ENCODE measurements at places on chromosomes 5 and 9.

GRCh38 chr5:173323106-173323798 is 5.0 kb downstream of the STC2 start:
- no peak for DNase-seq

- no peak for DNase-seq
These were observed 89.8 kb downstream of the PSAT1 start for GRCh38 chr9:78386773-78387172.

- DNase-seq: no peak
These were observed 566.2 kb downstream of the BNC2 start for GRCh38 chr9:16304301-16304700.

- no peak for DNase-seq
These were observed 597 bp upstream of the SLC34A3 start for GRCh38 chr9:137229903-137230704.

GRCh38 chr9:112546149-112547012 is 59.8 kb downstream of the KIAA1958 start:
- DNase-seq: no peak

- DNase-seq: no peak
These were observed 24.7 kb downstream of the LHX6 start for GRCh38 chr9:122204055-122204454.

GRCh38 chr5:43304525-43304924 is 8.7 kb downstream of the HMGCS1 start:
- DNase-seq: no peak

GRCh38 chr5:171857489-171857876 is 71.9 kb downstream of the SMIM23 start:
- no peak for DNase-seq

DNA sequence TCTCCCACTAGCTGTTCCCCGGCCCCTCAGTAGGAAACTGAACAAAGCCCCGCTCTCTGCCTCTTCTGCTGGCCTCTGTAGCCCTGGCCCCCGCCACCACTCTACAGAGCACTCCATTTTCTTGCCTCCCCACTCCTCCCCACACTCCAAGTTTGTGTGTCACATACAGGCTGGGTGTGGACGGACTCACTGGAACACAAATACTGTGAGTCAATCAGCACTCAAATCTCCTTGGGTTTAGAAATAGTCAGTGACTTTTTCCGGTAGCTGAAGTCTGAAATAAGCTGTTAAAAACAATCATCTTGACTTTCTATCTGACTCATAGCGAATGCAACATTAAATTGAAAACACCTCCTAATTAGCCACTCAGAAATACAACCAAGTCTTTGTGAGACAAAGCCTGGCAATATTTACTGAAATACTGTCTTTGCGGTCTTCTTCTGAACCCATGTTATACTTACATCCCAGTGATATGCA is 122.5 kb downstream of the LHFPL2 start:
- DNase-seq: no peak

DNA sequence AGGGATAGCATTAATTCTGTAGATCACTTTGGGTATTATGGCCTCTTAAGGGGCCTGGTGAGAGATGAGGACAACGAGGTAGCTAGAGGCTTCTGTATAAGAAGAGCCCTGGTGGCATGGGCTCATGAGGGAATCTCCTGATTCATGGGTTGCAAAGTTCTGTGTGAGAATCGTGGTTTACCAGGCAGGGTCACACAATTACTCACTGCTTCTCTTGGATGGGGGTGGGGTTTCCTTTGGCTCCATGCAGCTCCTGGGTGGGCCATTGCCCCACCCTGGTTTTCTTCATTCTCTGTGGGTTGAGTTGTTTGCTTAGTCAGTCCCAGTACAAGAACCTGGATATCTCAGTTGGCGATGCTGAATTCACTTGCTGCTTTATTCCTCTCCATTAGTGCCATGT is 30.9 kb upstream of the TNFSF15 start:
- DNase-seq: no peak

DNA sequence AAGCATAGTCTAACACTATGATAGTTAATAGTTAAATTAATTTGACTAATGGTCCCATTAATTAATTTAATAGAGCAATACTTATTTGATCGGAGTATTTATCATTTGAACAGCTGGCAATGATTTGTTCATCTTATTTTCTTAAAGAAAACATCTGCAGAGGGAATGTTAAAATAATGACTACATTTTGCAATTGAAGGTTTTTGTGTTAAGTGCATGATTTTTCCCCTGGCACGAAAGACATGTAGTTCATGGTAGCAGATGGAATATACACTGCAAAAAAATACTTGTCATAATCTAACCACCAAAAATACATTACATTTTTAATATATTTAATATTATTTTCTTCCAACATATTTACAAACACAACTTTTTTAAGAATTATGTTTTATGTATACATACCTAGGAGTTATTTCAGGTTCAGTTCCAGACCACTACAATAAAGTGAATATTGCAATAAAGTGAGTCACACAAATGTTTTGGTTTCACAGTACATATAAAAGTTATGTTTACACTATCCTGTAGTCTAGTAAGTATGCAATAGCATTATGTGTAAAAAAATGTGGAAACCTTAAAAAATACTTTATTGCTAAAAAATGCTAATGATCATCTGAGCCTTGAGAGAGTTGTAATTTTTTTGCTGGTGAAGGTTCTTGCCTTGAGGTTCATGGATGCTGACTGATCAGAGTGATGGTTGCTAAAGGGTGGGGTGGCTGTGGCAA is 292.6 kb upstream of the DAB2 start:
- DNase-seq: no peak

DNA sequence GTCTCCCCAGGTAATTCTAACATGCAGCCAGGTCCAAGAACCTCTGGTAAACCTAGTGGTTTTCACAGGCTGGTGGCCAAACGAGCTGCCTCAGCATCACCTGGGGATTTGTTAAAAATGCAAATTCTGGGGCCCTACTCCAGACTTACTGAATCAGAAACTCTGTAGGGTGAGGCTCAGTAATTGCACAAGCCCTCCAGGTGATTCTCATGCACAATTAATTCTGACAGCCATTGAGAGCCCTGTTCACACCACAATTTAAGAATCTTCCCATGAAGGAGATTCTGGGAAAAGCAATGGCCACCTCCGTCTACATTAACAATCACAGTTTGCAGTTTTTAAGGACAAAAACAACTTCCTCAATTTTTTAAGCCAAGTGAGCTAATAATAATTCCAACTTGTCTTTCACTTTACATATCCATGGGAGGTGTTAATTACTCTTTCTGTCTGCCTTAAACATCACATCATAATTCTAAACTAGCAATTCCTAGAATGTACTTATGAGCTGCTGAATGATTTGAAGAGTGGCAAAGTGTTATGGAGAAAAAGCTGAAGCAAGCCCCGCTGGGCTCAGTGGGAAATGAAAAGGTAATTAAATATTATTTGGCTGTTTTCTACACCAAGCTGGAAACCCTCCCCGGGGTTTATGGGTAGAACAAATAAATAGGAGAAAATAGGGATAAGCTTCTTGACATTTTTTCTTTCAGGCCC is 70.0 kb downstream of the GLDC start:
- no peak for DNase-seq

- DNase-seq: no peak
These were observed 95.2 kb downstream of the FGF1 start for GRCh38 chr5:142590451-142591231.
